ENCODE measurements at places on chromosomes 12 and 14. TPM values are rescaled to one million over a fixed set of nuclear protein-coding genes. Genes with fewer than 3 reads are reported as not detected.

The NANOG gene
- total RNA-seq, result 0.16 TPM

The ZCCHC8 gene
- total RNA-seq, result 33.3 TPM

The NOP9 gene
- 20.4 TPM for total RNA-seq

The SRRM4 gene
- total RNA-seq, result not detected

The NRIP2 gene
- 0.48 TPM for total RNA-seq

The HOXC4 gene
- 4.7 TPM for total RNA-seq

The TMEM119 gene
- 3.6 TPM for total RNA-seq

- H3K4me1 ChIP-seq, result no peaks in the 10 kb centered on the region
- no peaks in the 10 kb centered on the region for H3K27me3 ChIP-seq
- H3K4me3 ChIP-seq, result no peak overlapping the region
- DNase-seq, result no peak
Measured at GRCh38 chr14:87745507-87746118, 247.4 kb downstream of the GALC start.

DNA sequence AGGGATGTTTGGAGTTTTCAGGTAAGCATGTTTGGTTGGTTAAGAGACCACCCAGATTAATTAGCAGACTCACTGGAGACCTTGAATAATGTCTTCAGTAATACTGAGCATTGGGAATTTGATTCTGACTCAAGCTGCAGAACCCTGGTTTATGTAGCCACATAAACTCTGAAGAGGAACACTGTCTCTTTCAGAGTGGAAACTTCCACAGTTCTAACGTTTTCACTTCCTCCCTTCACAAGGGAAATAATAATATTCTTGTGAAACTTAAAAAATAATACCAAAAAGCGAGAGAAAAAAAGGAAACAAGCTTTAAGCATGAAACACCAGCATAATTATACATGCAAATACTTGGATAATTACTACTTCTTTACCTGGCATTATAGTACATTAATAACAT is 40.0 kb upstream of the ST8SIA1 start:
- no peak overlapping the region for H3K4me3 ChIP-seq
- H3K27me3 ChIP-seq, result no peaks in the 10 kb centered on the region
- no peaks in the 10 kb centered on the region for H3K36me3 ChIP-seq
- no peaks in the 10 kb centered on the region for H3K4me1 ChIP-seq
- H3K27ac ChIP-seq, result no peak overlapping the region

GRCh38 chr14:101535232-101535631 is 26.1 kb upstream of the DIO3 start:
- H3K36me3 ChIP-seq, result no peaks in the 10 kb centered on the region
- peak overlapping the region; percentile 44 for H3K27ac ChIP-seq
- H3K4me3 ChIP-seq, result no peak overlapping the region
- peaks cover 12% of the 10 kb centered on the region for H3K4me1 ChIP-seq
- H3K27me3 ChIP-seq, result peaks cover 4% of the 10 kb centered on the region
- DNase-seq, result no peak

GRCh38 chr12:58298803-58299202 is 357.4 kb downstream of the ATP23 start:
- H3K4me3 ChIP-seq, result no peak overlapping the region
- no peaks in the 10 kb centered on the region for H3K4me1 ChIP-seq
- H3K27ac ChIP-seq, result no peak overlapping the region
- DNase-seq, result no peak
- H3K36me3 ChIP-seq, result no peaks in the 10 kb centered on the region

DNA sequence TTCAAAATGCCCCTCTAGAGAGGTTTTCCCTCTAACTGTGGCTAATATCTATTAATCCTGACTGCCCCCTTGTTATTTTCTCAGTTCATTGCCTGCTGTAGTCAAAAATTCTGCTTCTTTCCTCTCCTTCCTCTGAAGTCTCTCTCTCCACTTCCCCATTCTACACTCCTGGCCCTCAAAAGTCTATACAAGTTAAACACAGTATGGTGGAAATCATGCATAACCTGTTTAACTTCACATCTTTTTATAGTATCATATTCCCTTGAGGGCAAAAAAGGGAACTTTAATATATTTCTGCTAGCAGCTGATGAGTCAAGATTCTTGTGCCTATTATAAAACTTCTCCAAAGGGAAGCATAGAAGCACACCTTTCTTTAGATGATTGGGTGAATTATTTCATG is 16.7 kb downstream of the GRIP1 start:
- H3K36me3 ChIP-seq, result no peaks in the 10 kb centered on the region
- H3K27ac ChIP-seq, result peak overlapping the region; percentile 64
- H3K4me3 ChIP-seq, result no peak overlapping the region
- H3K27me3 ChIP-seq, result no peaks in the 10 kb centered on the region
- DNase-seq, result no peak

DNA sequence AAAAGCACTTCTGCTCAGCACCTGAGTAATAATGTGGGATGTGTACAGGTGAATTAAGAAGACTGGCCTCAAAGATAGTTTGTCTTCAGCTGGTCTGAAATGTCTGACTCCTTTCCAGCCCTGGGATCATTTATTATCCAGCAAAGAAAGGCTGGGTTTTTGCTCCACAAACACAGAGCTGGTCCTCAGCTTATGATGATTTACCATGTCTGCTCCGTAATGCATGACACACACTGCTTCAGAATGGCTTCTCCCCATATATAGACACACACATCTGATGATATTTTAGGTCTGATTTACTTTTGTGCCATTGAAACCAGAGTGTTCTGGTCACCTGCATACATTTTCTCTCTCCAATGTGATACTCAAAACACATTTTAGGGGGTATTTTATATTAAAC is 225.0 kb downstream of the SLC25A21 start:
- H3K27ac ChIP-seq, result no peak overlapping the region
- H3K4me1 ChIP-seq, result no peaks in the 10 kb centered on the region
- H3K27me3 ChIP-seq, result no peaks in the 10 kb centered on the region
- no peak overlapping the region for H3K4me3 ChIP-seq
- no peaks in the 10 kb centered on the region for H3K36me3 ChIP-seq

- DNase-seq, result no peak
- H3K27ac ChIP-seq, result no peak overlapping the region
- no peaks in the 10 kb centered on the region for H3K36me3 ChIP-seq
- no peak overlapping the region for H3K4me3 ChIP-seq
Measured at GRCh38 chr14:34238610-34239009, 223.4 kb downstream of the SPTSSA start.

GRCh38 chr14:80358112-80358511 is 146.8 kb upstream of the DIO2 start:
- no peak for DNase-seq
- H3K27me3 ChIP-seq, result no peaks in the 10 kb centered on the region
- no peak overlapping the region for H3K27ac ChIP-seq
- no peaks in the 10 kb centered on the region for H3K4me1 ChIP-seq

DNA sequence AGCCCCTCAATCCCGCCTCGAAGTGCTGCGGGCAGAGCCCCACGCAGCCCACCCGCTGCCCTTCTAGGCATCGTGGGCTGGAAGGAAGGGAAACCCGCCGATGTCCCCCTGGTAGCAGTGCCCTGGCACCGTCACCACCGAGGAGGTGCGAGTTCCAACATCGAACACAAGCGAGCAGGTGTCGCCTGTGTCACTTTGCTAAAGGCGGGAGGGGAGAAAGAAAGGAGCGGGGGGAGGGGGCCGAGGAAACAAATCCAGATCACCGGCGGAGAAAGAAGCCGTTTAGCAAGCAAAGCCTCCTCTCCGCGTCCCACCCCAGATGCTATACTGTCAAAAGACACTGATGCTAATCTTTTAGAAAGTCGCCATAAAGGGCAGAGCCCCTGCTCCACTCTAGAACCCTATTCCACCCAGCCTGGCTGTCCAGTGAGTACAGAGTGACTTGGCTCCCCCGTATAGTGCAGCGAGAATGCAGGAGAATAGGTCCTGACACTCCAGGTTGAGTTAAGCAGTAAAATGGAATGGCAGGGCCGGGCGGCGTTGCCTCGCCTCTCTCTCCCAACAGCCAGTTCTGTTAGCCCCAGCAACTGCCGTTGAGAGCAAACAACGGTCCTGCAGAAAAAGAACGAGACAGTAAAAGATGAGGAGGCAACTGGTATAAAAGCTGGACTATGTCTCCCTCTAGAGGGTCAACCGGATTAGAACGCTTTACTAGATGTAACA is 67.9 kb upstream of the USP15 start:
- H3K27me3 ChIP-seq, result peaks cover 37% of the 10 kb centered on the region
- H3K36me3 ChIP-seq, result no peaks in the 10 kb centered on the region
- no peak overlapping the region for H3K27ac ChIP-seq
- H3K4me1 ChIP-seq, result peaks cover 24% of the 10 kb centered on the region
- DNase-seq, result peak; percentile 65
- H3K4me3 ChIP-seq, result peak overlapping the region; percentile 47

DNA sequence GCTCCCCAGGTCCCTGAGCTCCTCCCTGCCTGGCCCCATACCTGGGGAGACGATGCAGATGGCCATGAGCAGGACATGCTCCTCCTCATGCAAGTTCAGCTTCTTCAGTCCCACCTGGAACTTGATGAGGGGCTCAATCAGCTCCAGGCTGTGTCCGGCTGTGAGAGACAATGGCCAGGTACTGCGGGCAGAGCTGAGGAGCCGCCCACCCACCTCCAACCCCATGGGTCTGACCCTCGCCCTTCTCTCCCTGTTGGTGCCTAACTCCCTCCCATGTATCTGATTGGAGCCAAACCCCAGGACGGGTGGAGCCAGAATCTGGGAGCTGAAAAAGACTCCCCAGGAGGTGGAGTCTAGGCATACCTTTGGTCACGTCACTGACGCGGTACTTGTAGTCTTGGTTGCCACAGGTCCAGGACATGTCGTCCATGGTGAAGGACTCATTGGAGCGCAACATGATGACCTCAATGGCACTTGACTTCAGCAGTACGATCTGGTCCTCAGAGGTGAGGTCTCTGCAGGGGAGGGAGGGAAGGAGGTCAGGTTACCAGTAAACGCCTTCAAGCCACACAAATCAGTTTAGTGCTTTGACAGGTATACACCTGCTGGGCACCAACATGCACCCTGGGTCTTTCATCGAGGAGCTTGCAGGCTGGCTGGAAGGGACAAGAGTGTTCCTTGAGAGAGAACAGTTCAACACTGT is 26.7 kb upstream of the HDAC7 start:
- H3K4me1 ChIP-seq, result peaks cover 36% of the 10 kb centered on the region
- DNase-seq, result no peak
- peaks cover 8% of the 10 kb centered on the region for H3K36me3 ChIP-seq
- H3K27me3 ChIP-seq, result no peaks in the 10 kb centered on the region
- no peak overlapping the region for H3K4me3 ChIP-seq

- DNase-seq, result no peak
- no peaks in the 10 kb centered on the region for H3K36me3 ChIP-seq
- no peaks in the 10 kb centered on the region for H3K4me1 ChIP-seq
- no peak overlapping the region for H3K4me3 ChIP-seq
Measured at GRCh38 chr14:44846232-44846824, 115.4 kb downstream of the KLHL28 start.

DNA sequence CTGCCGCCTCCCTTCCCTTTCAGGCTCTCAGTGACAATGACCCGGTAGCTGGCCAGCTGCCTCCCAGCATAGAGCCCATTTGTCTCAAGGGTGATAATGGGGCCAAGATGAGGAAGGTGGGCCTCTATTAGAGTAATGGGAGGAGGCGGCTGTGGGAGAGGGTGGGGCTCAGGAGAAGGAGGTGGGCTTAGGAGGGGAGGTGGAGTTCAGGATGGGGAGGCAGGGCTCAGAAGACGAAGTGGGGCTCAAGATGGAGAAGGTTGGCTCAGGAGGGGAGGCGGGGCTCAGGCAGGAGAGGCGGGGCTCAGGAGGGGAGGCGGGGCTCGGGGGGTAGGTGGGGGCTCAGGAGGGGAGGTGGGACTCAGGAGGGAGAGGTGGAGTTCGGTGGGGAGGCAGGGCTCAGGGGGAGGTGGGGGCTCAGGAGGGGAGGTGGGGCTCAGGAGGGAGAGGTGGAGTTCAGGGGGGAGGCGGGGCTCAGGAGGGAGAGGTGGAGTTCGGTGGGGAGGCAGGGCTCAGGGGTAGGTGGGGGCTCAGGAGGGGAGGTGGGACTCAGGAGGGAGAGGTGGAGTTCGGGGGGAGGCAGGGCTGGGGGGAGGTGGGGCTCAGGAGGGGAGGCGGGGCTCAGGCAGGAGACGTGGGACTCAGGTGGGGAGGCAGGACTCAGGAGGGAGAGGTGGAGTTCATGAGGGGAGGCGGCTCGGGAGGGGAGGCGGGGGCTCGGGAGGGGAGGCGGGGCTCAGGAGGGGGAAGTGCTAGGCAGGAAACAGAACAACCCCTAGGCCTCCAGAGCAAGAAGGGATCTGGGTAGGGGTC is 36.8 kb downstream of the IQSEC3 start:
- H3K36me3 ChIP-seq, result no peaks in the 10 kb centered on the region
- H3K27me3 ChIP-seq, result peaks cover 58% of the 10 kb centered on the region
- no peak for DNase-seq
- no peak overlapping the region for H3K27ac ChIP-seq
- no peak overlapping the region for H3K4me3 ChIP-seq

- no peak for DNase-seq
- no peak overlapping the region for H3K27ac ChIP-seq
- H3K4me1 ChIP-seq, result peaks cover 8% of the 10 kb centered on the region
- no peak overlapping the region for H3K4me3 ChIP-seq
- peaks cover 3% of the 10 kb centered on the region for H3K36me3 ChIP-seq
- no peaks in the 10 kb centered on the region for H3K27me3 ChIP-seq
Measured at GRCh38 chr14:71645656-71646055, 286.6 kb upstream of the RGS6 start.

DNA sequence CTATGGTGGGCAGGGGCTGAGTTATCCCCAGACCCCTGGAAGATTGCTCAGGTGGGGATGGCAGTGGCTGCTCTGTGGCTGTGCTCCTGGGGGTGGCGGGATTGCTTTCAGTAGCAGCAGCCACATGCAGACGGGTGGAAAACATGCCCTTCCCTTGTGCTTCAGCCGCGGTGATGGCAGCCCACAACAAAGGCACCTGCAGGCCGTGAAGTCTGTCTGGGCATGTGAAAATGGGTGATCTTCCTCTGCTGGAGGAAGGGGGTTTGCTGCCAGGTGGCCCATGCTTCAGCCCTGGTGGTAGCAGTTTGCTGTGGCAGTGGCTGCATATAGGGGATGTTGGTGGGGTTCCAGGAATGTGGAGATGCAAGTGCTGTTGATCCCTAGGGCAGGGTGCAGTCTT is 326.2 kb upstream of the RGS6 start:
- peaks cover 9% of the 10 kb centered on the region for H3K4me1 ChIP-seq
- H3K36me3 ChIP-seq, result no peaks in the 10 kb centered on the region
- H3K27ac ChIP-seq, result no peak overlapping the region
- no peak for DNase-seq

DNA sequence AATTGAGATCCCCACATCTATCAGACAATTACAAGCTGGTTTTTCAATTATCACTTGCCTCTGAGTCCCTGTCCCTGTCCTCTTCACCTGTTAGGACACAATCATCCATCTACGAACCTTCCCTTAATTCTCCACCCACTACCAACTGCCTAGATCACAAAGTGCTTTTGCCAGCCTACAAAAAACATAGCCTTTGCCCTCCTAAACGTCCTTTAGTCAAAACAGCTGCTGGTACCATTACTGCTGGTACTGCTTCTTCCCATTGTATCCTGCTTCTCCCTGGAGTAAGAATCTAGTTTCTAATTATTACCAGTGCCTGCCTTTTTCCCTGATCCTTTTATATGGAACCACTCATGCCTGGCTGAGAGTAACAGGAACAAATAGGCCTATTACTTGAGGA is 82.1 kb downstream of the CPNE8 start:
- no peak overlapping the region for H3K27ac ChIP-seq
- no peak for DNase-seq
- no peaks in the 10 kb centered on the region for H3K36me3 ChIP-seq
- no peak overlapping the region for H3K4me3 ChIP-seq
- H3K4me1 ChIP-seq, result no peaks in the 10 kb centered on the region
- no peaks in the 10 kb centered on the region for H3K27me3 ChIP-seq
